ENCODE measurements at places on chromosomes 5 and 9.

- no peak for DNase-seq
Measured at GRCh38 chr5:30347858-30348257, 845.6 kb upstream of the CDH6 start.

DNA sequence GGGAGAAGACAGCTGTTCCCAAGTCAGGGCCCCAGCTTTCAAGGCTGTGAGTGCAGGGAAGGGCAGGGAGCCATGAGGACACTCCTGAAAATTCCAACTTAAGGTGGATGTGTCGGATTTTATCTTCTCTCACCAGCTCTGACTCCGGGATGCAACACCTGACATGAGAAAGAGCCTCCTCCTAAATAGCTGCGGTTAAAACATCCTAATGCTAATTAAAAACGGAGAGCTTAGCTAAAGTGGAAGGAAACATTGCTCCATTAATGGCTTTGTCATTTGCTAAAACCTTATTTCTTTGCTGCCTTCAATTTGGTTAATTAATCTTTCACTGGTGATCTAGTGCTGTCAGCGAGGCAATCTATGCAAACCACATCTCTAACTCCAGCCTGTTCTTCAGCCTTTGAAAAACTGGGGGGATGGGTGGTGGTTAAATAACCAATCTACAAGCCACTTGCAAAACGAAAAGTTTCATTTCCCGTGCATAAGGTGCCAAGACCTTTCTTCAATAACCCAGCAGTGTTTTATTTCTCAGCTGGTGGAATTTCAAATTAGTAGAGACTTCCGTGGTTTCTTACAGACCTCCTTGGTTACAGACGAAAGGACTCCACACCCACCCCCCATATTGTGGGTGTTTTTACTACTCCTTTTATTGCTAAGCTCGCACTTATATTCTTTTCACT, 379.6 kb downstream of the MLLT3 start:
- DNase-seq: peak; percentile 82

DNA sequence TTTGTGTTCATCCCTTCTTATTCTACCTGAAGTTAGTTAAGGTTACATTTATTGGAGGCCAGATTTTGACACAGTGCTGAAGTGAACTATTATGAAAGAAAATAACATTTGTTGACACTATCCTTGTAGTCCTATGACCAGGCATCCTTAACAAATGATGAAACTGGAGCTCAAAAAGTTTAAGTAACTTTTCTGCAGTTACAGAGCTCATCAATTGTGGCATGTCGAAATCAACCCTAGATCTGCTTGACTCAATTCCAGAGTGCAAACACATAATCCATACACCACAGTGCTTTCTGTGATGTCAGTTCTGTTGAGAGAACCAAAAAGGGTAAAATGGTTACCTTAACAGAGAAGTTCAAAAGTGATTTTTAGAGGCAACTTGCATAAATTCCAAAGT, 28.6 kb downstream of the KCNN2 start:
- DNase-seq: no peak

GRCh38 chr9:112382501-112383364, 2.8 kb downstream of the HSDL2 start:
- no peak for DNase-seq

- DNase-seq: no peak
Measured at GRCh38 chr9:89754193-89754592, 149.4 kb downstream of the GADD45G start.

GRCh38 chr5:141765896-141766551, 84.0 kb upstream of the ARAP3 start:
- no peak for DNase-seq

DNA sequence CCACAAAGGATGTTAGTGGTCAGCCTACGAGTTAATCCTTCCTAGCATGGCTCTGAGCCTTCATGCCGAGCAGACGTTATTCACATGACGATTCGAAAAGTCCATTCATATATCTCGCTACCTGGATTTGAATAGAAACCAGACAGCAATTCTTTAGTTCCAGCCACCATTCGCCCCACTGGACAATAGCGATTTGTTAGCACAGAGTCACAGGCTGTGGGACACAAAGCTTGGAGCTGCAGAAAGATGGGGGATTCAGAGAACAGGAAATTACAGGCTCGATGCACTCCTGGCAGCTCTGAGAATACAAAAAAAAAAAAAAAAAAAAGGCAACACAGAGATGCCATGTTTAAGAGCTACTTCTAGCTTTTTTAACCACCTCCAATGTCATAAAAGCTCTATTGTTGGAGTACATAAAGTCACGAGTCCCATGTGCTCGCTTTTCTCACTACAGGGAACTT, 110.7 kb downstream of the NR6A1 start:
- no peak for DNase-seq

DNA sequence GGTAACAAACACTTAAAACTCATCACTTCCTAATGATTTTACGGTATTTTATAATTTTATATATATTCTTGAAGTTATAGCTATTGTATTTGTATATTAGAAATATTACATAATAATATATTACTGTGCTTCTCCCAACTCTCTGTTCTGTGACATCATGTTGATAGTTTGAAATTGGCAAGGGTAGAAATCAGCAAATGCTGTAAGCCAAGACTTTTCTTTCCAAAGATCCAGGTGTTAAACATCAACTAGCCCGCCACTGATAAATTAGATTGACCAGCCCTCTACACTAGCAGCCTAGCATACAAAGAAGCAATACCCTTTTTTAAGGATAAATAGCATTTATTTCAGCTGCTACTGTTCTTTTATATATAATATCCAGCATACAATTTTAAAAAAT, 122.9 kb downstream of the PRELID2 start:
- no peak for DNase-seq

DNA sequence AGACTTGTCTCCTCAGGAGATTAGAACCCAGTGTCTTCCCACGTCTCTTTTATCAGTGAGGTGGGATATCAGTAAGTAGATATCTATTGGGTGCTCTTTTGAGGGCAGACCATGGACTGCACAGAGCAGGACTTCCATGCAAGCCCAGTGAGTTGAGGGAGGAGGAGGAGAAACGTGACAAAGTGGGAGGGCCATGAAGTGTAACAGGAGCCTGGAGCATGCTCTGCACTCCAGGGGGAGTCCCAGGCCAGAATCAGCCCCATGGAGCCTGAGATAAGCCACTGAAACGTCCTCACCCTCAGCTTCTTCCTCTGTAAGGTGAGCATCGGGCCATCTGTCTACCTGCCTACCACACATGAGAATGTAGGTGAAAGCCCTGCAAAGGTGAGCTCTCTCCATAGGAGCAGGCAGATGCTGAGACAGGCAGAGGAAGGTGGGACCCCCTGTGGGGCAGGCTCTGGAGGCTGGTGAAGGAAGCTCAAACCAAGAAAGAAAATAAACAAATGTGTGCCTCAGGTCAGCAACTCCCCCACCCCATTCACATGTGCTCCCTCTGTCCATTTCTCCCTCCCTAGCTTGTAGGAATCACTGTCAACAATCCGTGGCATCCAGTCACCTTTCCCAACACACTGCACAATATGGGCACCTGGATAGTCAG, 87.4 kb downstream of the NRG2 start:
- DNase-seq: no peak

- peak; percentile 48 for DNase-seq
Measured at GRCh38 chr9:132409828-132410528, at the start of gene CFAP77. TSS of gene CFAP77 (plus strand) at chr9:132410211. CDS start at chr9:132410272, 61 bp downstream.

DNA sequence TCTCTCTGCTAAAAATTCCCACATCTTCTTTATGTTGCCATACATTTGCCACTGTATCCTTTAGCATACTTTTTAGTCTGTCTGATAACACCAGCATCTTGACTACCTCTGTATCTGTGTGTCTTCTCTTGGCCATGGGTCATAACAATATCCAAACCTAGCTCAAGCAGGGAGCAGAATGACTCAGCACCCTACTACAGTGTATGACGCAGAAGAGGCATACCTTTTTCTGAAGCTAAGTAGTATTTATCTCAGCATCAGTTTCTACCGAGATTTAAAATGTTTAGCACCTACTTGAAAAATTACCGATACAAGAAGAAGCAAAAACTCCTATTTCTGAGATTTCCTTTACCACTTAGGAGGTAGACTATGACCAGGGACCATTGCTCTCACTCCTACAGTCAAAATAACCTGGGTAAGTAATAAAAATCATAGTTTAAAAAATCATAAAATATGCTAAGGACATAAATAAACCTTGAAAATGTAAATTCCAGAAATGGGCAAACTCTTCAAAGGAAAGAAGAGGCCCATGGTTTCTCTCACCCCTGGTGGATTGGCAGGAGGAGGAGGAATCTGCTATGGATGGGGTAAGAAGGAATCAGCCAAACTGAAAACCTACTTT, 286.5 kb downstream of the MAST4 start:
- no peak for DNase-seq

DNA sequence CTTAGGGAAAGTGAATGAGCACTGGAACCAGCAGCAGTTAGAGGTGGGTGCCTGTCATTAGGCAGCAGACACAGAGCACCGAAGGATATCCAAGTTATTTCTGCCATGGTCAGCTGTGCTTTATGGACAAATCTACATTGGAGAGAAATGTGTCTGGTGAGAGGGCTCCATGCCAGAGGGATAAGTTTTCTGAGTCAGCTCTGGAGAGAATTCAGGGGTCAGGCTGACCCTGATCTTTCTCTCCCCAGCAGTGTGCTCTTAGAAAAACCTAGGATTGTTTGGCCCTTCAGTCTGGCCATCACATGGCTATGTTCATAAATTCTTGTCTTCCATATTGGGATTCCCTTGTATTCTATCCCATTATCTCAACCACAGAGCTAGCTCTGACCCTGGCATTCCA, 8.9 kb upstream of the IL17B start:
- DNase-seq: no peak

- no peak for DNase-seq
Measured at GRCh38 chr5:149793256-149793550, 63.1 kb downstream of the PPARGC1B start.

DNA sequence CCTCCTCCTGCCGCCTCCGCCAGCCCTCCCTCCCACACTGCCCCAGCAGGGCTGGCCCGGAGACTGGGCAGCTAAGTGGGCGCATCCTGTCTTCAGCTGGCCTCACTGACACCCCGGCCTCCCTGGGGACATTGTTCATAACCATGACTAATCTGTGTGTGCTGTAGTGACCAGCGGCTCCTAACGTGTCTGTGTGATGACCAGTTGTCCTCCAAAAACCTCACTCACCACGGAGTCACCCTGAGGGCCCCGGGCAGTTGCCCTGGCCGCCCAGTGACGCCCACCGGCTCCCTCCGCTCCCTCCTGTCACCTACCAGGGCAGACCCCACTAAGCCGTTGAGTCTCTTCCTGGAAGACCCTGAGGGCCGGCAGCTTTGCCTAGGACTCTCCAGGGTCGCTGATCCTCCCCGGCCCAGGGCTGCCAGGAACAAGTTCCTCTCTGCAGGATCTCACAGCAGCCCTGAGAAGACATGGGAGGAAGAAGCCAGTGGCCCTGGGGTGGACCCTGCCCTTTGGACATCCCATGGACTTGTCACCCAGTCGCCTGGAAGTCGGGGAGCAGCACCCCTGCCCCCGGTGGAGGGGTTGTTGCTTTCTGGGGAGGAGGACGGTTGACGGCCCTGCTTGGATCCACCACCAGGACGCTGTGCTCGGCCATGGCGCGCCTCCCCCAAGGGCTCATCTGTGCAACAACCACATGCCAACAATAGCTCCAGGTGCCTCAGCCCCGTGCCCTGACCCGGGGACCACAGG, 110.2 kb upstream of the LMX1B start:
- DNase-seq: no peak

- no peak for DNase-seq
Measured at GRCh38 chr9:2377117-2377516, 244.5 kb upstream of the VLDLR start.

DNA sequence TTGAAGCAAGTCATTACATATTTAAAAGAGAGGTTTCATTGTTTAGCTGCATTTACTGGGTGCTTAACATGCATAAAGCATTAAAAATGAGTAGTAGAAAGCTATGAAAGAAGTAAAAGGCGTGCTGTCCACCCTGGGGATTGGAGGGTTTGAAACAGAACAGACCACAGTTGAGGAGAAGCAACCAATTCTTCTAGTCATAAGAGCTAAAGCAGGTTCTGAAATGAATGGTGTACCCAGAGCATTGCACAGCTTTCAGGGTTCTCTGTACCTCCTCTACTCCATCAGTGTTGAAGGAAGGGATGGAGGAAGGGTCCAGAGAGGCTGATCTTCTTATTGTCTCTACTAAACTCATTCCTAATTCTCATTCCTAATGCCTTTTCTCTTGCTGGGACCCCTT, 68.9 kb downstream of the SH3RF2 start:
- DNase-seq: no peak

- peak; percentile 28 for DNase-seq
Measured at GRCh38 chr9:4077499-4078102, 222.3 kb downstream of the GLIS3 start.

DNA sequence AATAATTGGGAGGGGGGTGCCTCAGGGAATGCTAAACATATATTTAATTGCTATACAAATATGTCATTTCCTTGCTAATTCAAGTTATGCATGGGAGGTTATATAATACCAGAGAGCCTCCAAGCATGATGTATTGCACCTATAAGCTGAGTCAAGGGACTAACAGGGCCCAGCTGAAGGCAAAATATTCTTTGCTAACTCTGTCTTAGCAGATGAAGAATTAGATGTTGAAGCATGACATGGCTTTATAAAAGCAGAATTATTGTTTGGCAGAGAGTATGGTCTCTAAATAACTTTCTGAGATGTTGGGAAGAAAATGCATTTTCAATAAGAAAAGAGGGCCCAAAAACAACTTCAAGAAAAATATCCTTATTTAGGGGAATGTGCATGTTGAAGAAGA, 60.4 kb downstream of the SGCD start:
- no peak for DNase-seq

- no peak for DNase-seq
Measured at GRCh38 chr5:39255406-39255805, 36.0 kb upstream of the FYB1 start.

- DNase-seq: no peak
Measured at GRCh38 chr5:96175090-96175489, 213.4 kb upstream of the ELL2 start.

Measured in activated CD4-positive, alpha-beta T cell treated with anti-CD3 and anti-CD28 coated beads, Interleukin-2, amount 10 ng/mL, durations not matched to agents 7 days and 5 days (primary cell).